DMS 273 treated with DMSO at 0.1 percent for 48 hours (cell line): ENCODE measurements at places on chromosomes 11 and 22.

DNA sequence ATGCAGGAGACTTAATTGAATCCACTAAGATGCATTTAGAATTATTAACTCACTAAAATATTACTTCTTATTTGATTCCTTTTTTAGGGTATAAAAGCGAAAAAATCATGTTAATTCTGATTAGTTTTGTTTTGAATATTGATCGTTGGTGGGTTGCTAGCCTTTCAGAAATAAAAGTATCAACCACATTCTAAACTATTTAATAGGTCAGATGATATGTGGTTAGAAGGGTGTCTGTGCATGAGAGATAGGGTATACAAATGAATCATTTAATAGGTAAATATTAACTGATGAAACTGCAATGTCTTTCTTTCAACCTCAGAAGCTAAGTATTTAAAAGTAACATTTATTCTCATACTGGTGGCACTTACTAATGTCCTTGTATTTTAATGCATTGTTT lies 515.1 kb downstream of the CNTN5 start:
- no peak for DNase-seq

DNA sequence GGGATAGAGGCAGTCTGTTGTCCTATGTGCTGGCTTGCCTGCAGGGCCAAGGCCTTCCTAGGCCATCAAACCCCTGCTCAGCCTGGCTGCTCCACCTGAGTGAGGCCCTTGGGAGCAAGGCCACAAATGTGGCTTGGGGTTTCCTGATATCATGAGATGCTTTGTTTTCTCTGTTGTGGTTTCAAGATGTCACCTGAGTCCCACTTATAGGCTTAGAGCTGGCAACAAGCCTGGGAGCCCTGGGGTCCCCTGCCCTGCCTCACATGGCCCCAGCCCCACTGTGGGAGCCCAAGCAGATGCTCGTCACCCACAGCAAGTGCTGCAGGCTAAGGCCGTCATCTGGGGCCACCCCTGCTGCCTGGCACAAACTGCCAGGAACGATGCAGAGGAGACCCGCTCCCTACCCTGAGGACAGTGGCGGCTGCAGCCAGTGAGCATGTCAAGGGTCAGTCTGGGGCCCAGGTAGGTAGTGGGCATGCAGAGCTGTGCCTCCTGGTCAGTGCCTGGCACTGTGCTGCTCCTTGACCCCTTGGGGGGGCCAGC lies 75.4 kb upstream of the KCNQ1OT1 start:
- no peak for DNase-seq

DNA sequence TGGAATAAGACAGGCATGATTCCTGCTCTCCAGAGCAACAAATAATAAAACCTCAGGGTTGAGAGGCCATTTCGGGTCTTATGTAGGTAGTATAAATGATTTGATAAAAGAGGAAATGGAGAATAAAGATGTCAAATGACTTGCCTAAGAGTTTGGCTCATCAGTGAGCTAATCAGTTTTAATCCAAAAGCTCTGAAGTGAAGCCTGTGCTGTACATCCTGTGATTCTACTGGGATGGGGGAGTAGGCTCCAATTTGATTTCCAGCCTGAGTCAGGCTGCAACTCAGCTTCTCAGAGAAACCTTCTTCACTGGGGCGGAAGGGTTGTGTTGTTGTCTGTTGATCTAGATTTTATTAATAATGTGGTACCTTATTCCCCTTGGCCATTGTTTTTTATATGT lies 192.2 kb upstream of the SORL1-AS1 start:
- no peak for DNase-seq

DNA sequence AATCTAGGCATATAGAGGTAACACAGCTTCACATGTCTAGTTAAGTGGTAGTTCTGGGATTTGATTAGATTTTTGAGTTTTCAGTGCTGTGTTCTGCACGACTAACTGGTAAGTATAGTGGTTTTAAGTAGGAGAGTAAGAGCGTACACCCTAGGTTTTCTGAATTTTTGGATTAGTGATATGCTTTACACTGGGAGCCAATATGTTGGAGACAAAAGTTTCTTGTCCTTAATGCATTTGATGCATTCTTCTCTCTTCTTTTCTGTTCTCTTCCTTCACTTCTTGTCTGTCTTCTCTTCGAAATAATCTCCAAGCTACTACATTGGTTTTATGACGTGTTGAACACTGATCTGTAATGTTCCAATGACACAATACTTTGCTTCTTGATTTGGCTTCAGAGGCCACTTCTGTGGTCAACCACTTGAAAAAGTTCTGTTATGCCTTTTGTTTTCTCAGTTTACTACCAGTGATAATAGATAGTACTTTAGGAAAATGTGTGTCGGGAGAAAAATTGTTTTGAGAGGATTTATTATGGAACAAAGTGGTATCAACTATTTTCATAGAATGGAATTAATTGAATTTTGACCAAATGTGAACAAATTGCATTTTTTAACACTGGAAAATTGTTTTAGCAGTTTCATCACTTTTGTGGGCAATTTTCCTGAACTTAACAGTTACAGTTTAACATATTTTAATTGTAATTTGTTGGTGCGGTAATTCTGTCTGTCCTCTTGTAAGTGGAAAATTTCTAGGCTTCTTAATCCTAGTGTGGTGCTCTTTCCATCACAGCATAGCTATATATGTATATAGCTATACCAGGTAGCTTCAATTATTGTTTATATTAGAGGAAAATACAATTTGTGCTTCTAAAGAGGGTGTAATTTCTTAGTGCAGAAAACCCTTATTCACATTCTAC lies 2.6 kb downstream of the PDE3B start:
- DNase-seq: no peak
